ENCODE measurements at places on chromosomes 7 and 10.

GRCh38 chr7:155237730-155238129 is 59.9 kb upstream of the INSIG1 start:
- no peak for DNase-seq

GRCh38 chr7:15508258-15508657 is 53.6 kb downstream of the AGMO start:
- no peak for DNase-seq

DNA sequence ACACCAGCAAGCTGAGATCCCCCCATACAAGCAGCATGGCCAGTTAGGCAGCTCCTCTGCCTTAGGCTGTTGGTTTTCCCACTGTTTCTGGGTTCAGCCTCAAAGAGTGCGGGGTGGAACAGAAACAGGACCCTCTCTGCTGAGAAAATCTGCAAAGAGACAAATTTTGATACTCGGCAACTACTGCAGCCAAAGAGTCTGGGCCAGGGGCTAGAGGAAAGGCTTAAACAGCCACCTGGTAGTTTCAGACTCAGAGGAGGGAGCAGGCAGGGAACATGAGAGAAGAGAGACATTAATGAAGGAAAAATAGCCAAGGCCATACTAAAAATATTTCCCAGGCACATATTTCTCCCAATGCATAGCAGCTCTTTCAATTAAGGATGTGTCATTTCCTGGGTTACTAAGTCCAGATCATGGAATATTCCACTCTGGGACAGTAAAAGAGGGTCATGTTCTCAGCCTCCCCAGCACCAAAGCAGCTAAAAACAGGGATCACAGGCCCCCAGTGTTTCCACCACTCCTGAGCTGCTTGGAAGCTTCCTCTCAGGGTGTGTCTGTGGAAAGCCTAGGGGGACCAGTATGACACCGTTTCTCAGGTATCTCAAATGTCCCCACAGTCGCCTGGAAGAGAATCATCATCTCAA is 29.8 kb downstream of the PDLIM1 start:
- DNase-seq: no peak

GRCh38 chr7:69067397-69067796 is 530.9 kb upstream of the AUTS2 start:
- peak; percentile 42 for DNase-seq

DNA sequence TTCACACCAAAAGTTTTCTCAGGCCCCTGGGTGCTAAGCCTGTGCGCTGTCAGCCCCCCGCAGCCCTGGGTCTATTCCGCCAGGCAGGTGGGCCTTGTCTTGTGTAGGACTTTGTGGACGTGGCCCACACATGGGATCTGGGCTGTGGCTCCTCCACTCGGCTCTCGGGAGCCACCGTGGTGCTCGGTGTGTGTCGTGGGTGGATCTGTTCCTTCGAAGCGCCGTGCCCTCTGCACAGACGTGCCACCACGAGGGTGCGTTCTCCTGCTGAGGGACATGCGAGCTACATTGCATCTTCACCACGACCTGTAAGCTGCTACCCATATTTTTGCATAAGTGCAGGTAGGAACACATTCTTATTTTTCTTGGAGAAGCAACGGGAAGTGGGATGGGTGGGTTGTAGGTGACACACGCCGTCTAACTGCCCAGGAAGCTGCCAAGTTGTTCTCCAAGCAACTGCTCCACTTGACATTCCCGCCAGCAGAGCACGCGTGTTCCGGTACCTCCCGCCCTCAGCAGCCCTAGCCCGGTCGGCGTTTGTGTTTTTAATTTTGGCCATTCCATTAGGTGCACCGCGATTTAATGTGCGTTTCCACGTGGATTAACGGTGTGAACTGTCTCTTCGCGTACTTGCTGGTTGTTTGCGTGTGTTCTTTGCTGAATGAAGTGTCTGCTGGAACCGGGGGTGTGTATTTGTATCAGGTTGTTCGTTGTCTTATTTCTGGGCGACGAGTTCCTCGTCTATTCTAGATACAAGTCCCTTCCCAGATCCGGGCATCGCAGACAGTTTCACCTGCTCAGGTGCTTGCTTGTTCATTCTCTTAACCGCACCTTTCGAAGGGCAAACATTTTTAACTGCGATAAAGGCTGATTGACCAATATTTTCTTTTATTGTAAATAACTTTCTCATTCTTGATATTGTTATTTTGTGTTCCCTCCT is 47.4 kb upstream of the CFAP46 start:
- DNase-seq: no peak
